CD4-positive, alpha-beta T cell treated with Interferon alpha-2 for 1 hour (primary cell): ENCODE measurements at places on chromosomes 3 and 15.
A peak's percentile ranks its signal among the peaks of the same experiment; 100 is the strongest.

DNA sequence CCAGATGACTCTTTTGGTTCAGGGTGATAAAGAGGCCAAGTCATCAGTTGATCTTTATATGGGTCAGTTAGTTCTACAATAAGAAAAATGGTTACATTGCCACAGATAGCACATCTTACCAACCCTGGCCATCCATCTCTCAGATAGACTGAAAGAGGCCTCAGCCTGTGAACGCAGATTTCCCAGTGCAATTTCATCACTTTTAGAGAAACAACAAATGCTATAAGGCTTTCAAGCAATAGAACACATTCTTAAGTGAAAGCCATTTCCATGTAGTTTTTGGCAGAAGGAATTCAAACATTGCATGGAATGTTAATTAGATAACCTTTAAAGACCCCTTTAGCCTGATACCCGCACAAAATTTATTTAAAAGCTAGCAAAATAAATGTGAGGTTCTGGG is 200.6 kb upstream of the ZBTB20 start:
- DNase-seq, result no peak

- DNase-seq, result peak; percentile 35
Observed at GRCh38 chr3:101725194-101725889, 928 bp downstream of the CEP97 start.

DNA sequence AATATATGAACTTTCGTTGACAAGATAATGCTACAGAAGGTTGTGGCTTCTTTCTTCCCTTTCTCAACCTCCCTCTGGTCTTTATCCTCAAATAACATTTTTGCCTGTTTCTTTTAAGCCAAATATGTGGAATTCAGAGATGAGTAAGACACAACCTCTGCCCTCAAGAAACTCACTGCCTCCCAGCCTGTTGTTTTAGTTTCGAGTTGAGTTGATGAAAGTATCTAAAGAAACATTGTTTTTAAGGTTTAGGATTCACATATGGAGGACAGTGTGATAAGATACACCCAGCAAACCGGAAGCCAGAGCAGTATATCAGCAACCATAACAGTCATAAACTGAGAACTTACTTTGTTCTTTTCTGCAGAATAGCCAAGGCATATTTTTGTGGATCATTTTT is 218.6 kb downstream of the THSD4 start:
- DNase-seq, result no peak

DNA sequence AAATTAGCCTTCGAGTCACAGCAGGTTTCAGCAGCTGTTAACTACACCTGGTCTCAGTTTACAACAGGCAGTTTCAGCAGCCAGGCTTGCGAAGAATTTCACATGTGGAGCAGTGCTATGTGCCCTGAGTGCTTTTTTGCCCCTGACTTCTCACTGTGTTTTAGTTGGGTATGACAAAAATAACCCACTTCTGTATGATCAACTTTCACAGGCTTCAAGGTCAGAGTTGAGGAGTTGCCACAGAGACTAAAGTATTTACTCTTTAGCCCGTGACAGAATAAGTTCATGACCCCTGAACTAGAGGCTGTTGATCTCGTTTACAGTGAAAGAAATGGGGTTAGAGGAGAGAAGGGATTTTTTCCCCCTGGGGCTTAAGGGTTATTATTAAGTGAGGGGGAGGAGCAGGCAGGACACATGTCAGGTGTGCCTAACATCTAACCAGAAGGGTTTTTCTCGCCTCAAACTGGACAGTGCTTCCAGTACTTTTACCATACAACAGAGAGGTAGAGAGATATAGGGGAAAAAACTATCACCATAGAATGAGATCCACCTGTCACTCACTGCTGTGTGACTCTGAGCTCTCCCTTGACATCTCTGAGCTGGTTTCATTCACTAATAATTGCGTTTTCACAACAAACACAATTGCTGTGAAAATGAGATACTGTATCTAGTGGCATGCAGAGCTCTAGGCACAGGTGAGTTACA is 14.0 kb upstream of the TOPBP1 start:
- DNase-seq, result no peak

DNA sequence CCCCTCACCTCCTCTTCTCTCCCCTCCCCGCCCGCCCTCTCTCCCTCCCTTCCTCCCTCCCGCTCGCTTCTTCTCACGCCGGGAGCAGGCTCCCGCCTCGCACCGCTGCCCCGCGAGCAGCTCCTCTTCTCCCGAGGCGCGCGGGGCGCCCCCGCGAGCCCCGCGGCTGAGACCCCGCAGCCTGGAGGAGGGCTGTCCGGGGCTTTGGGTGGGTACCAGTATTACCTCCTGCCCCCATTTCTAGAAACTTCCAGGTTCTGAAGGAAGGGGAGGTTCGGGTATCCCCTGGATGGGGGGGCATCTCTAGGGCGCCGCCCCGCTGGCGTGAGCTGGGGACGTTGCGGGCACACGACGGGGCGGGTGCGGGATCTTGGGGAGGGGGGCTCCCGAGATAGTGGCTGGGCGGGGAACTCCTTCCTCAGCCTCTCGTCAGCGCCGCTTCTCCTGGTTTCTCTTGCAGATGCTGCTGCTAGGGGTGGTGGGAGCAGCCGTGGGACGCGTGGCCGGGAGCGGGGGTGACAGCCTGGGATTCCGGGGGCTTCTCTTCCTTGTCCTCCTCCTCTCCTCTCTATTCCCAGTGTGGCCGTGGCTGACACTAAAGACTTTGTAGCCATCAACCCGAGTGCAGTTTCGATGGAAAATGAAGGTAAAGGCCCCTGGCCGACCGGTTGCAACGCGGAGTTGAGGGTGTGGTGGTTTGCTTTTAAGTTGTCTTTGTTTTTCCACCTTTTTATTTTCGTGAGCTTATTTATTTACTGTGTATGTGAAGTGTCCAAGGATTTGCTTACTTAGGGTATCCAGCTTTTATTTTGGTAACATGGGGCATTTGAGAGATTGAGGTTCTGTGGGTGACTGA is 474 bp downstream of the ATP2C1 start:
- peak; percentile 64 for DNase-seq

GRCh38 chr3:20569310-20569709 is 383.3 kb upstream of the SGO1 start:
- no peak for DNase-seq

DNA sequence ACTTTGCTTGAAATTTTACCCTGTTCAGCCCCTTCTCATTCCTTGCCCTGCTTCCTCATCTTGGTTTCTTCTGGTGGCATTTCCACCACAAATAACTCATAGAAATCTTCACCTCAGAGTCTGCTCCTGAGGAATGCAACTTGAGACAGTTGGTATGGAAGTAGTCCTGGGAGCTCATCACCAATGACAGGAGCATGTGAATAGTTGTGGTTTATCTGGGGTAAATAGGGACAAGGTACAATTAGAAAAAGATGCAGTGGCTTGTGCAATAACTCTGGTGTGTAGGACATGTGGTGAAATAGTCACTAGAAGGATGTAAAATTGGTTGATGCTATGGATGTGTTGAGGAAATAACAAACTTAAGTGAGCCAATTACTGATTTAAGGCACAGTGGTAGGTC is 72.7 kb upstream of the CHRNA7 start:
- DNase-seq, result no peak

- DNase-seq, result no peak
Observed at GRCh38 chr3:63911509-63911872, 692 bp downstream of the SCAANT1 start.

DNA sequence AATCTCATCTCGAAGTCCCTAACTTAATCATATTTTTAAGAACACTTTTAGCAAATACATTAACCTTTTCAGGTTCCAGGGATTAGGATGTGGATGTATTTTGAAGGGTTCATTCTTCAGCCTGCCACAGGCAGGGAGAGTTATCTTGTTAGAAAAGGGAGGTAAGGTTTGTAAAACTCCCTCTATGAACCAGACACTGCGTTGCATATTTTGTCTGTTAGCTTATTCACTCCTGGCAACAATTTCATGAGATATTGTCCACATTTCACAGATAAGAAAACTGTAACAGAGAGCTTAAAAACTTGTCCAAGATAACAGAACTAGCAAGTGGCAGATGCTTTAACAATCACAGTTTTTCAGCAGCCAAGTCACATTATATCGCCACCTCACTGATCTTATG is 155.4 kb downstream of the DIPK2A start:
- DNase-seq, result no peak

GRCh38 chr3:81197386-81197785 is 564.1 kb downstream of the GBE1 start:
- no peak for DNase-seq

DNA sequence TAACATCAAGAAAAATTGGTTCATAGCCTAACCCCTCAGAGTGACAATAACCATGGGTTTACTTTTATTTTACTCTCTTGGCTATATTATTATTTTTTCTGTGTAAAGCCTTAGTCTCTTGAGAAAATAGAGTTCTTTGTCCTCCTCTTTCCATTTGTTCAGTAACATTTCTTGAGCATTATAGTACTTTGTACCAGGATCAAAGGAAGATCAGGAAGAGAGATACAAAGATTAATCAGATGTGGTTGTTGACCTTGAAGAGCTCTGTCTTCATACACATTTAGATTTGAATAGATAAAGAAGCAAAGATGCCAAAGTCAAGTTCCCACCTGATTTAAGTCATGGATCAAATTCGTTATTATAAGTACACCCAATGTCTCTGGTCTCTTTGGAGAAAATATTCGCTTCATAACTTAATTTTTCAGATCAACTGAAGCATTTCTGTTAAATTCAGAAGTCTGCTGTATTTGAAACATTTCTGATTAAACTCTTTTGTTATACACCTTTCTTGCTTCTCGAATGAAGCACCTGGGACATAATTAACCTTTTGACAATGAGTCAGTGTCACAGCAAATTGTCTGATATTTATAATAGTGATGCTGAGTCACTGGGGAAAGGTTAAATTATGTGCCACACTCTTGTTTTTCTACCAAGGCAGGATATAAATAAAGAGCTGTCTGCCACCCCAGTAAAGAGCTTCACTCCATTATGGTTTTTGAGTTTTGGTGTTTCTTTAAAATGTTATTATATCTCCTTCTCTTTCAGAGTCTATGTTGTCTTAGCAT is 100.2 kb downstream of the GHSR start:
- DNase-seq, result no peak

- DNase-seq, result no peak
Observed at GRCh38 chr15:74136540-74136813, 6.1 kb downstream of the ISLR2 start.

DNA sequence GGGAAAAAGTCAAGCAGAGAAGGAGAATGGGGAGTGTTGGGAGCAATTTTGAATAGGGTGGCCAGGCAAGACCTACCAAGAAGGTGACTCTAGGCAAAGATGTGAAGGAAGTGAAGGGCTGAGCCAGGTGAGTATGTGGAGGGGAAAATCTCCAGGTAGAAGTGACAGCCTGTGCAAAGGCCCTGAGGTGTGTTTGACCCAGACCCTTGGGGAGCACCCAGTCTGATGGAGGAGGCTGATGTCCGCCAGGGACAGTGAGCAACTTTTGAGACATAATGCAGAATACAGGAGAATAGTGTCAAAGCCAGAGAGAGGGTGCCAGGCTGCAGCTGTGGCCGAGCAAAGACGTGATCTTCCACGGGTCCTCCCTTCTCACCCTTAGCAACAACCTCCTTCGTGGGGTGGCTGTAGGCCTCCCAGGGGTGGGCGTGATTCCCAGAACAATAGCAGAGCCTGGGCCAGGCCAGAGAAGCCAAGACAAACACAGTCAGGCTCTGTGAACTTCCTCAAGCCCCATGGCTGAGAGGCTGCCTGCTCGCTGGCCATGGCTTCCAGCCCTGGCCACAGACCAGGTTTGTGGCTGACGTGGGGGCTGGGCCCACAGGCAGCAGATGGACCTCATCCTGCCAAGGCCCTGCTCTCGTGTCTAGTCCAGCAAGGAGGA is 58.1 kb downstream of the SLC6A6 start:
- no peak for DNase-seq

DNA sequence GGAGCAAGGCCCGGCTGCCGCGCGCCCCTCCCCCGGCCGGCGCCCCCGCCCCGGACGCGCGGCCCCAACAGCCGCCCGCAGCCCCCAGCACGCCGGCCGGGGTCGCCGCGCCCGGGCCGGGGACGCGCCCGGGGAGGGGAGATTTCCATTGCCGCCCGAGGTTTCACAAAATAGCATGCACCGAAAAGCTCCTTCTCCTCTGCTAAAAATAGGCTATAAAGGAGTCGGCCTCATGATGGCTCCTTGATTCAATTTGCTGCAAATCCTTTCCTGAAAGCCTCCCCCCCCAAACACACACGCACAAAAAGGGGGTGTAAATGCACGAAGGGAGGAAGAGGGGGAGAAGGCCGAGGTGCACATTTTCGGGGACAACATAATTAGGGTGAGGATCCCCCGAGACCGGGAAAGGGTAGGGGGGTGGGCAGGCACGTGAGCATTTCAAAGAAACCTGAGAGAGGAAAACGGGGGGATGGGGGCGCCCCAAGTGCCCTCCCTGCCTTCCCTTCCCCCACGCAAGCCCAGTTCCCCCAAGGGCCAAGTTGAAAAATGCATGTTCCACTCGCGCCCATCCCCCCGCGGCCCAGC is 734 bp downstream of the TBL1XR1 start:
- DNase-seq, result peak; percentile 60

GRCh38 chr15:61784734-61785133 is 275.5 kb downstream of the VPS13C start:
- no peak for DNase-seq
